CD4-positive, alpha-beta T cell treated with Interleukin-4 for 4 hours (primary cell): ENCODE measurements at places on chromosomes 5 and 9.

DNA sequence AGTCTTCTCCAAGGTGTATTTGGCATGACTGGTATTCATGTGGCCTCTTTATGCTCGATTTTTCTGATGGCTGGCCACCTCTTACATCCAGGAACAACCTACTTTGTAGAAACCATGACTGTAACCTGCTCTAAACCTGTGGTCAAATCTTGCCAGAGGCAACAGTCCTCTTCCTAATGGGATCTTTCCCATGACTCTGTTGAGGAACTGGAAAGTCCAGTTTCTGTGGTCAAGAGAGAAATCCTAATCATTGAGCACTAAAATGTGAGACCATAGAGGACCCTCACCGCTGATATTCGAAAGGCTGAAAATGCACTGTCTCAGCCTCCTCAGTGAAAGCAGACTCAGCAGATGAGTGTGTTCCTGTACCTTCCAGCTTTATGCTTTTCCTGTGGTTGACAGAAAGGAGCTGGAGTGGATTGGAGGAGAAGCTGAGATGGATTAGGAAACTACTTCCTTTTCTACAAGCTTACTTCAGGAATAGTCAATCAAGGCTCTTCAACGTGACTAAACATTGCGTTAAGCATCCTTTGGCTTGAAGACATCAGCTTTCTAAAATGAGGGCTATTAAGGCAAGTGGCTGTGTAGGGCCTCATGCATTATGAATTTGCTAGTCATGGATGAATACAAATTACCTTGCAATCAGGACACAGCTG is 69.7 kb upstream of the DAPK1 start:
- no peak for DNase-seq

DNA sequence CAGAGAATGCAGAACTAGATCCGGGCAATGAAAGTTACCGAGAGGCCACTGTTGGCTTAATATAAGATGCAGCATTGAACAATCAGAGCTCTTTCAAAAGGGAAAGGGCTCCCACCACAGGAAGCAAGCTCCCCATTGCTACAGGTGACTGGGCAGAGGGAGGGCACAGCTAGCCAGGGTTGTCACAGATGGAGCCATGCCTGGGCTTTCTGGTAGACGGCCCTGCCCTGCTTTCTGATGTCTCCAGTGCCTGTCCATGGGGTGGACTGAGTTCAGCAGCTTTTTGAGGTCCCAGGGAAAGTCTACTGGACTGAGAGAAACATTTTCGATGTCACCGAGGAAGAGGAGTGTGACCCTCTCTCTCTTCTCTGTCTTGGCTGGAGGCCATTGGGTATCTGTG is 14.1 kb downstream of the RGS3 start:
- DNase-seq = no peak

GRCh38 chr5:140018096-140018481 is 25.0 kb downstream of the NRG2 start:
- DNase-seq = no peak

DNA sequence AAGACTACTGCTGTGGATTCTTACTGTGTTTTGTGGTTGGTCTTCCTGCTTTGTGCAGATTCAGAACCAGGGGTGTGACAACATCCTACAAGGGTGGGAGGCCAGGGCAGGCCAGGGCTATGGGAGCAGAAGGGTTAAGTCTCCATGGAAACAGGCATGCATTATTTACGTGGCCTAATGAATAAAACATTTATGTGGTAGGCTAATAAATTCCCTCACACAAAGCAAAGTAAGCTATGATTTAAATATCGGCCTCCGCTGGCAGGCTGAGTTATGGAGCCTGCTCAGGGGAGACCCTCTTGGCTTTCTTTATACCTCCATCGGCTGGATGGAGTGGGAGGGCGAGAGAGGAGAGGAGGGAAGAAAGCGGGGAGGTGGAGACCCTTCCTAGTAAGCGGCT is 230.3 kb upstream of the MVB12B start:
- no peak for DNase-seq

- DNase-seq = no peak
Measured at GRCh38 chr9:87673446-87674120, 52.3 kb upstream of the CTSL start.

GRCh38 chr5:134003817-134004625 is 754 bp downstream of the VDAC1 start:
- no peak for DNase-seq

- DNase-seq = peak; percentile 96
Measured at GRCh38 chr9:89604729-89605464, at the start of gene GADD45G. TSS of gene GADD45G (plus strand) at chr9:89605012. CDS start at chr9:89605122, 110 bp downstream.

GRCh38 chr9:107942856-107943255 is 453.3 kb upstream of the KLF4 start:
- no peak for DNase-seq

- no peak for DNase-seq
Measured at GRCh38 chr5:89728750-89729149, 680.8 kb downstream of the CETN3 start.

- peak; percentile 47 for DNase-seq
Measured at GRCh38 chr5:132883261-132883834, 9.9 kb downstream of the LEAP2 start.

DNA sequence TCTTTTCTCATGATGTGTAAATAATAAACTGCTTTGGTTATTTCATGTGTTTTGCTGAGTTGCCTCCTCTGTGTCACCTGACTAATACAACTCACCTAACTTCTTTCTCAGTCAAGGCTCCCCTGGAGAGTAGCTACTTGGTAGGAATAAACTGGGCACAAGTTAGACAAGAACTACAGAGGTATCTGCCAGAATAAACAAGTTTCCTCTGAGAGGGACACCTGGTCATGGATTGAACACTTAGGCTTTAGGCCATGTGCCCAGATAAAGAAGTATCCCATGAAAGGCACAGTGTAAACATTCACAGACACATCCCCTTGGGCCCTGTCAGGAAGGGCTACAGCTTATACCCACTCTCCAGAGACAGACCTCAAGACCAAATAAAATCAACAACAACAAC is 532.5 kb downstream of the KIF4B start:
- DNase-seq = no peak

- DNase-seq = no peak
Measured at GRCh38 chr9:127078988-127079387, 43.4 kb downstream of the ANGPTL2 start.

GRCh38 chr5:53997736-53998627 is 312.4 kb downstream of the ARL15 start:
- no peak for DNase-seq

DNA sequence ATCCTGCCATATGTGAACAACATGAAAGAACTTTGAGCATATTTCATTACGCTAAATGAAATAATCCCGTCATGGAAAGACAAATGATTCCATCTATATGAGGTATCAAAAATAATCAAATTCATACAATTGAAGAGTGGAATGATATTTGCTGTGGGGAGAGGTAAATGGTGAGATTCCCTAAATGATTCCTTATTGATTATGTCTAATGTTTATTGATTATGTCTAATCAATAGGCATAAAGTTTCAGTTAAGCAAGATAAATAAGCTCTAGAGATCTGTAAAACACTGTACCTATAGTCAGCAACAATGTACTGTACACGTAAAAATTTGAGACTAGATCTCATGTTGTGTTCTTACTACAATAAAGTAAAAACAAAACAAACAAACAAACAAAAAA is 85.4 kb upstream of the MEGF10 start:
- no peak for DNase-seq

GRCh38 chr9:18847576-18848275 is 185.3 kb downstream of the SAXO1 start:
- no peak for DNase-seq

GRCh38 chr9:2469681-2470221 is 151.8 kb upstream of the VLDLR start:
- no peak for DNase-seq

GRCh38 chr9:10144355-10144754 is 468.4 kb downstream of the PTPRD start:
- DNase-seq = no peak

DNA sequence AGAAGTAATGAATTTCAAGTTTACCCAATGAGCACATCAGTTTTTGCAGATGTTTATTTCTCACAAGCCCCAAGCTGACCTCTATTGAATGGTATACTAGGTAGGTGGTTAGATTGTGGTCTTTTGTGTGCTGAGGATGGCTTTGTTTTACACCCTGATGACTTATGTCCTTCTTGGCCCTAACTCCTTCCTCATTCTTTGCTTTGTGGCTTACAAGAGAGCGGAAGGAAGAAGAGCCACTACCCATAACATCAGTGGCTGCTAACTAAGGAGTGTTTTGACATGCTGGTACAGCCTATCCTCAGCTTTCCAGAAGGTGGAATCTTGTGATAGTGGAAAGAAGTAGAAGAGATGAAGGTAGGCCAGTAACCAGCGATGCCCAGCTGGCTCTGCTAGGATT is 85.7 kb upstream of the NTRK2 start:
- no peak for DNase-seq

GRCh38 chr5:109964136-109964535 is 274.4 kb downstream of the MAN2A1 start:
- no peak for DNase-seq

DNA sequence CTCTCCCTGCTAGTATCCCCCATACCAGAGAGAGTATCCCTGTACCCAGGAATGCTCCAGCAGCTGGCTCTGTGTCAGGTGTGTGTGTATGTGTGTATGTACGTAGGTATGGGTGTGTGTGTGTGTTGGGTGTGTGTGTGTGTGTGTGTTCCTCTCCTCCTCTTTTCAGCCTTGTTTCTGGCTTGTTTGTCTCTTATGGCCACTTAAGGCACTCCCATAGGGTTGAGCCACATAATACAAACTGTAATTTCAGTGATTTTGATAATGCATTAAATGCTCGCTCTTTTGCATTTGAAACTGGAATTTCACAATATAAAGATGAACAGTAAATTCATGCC is 80.8 kb upstream of the SH3PXD2B start:
- no peak for DNase-seq

- no peak for DNase-seq
Measured at GRCh38 chr9:5871785-5872184, 18.9 kb upstream of the MLANA start.

DNA sequence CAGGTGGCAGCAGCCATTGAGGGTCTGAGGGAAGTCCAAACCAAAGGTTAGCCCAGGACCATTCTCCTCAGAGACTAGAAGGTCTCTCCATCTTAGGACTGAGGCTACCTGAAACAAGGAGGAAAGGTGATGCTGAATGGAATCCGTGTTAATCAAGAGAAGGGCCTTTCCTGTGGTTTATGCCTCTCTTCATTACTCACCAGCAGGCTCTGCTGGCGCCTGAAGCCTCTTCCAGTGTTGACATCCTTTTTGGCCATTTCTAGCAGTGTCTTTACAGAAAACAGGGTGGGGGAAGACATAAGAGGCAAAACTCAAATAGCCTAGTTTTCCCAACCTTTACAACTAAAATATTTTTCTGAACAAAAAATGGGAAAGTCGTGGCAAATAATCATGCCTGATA is 98.0 kb downstream of the ENC1 start:
- no peak for DNase-seq

- no peak for DNase-seq
Measured at GRCh38 chr9:129591916-129592315, 29.0 kb downstream of the C9orf50 start.

GRCh38 chr9:72554221-72554641 is 32.8 kb downstream of the TMC1 start:
- DNase-seq = no peak

DNA sequence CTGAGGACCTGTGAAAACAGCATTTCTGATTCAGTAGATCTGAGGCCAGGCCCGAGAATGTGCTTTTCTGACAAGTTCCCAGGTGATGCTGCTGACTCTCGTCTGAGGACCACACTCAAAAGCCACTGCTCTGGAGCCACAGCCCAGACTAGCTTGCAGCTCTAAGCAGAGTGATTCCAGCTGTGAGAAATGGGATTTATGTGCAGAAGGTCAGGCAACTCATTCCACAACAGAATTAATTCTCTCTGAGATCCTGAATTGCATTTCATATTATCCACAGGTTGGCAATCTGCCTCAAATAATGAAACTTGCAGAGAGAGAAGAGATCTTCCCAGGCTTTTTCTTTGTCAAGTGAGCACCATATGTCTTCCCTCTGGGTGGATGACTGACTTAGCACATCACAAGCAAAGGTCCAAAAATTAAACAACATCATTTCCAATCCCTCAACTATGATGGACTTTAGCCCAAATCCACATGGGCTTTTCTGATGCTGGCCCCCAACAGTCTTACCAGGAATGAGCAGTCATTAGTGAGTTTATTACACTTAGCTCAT is 140.2 kb downstream of the ALDH1A1 start:
- no peak for DNase-seq

- no peak for DNase-seq
Measured at GRCh38 chr5:1018596-1018995, 10.0 kb downstream of the NKD2 start.

GRCh38 chr9:135385793-135386192 is 93.8 kb upstream of the PPP1R26 start:
- DNase-seq = no peak

- DNase-seq = no peak
Measured at GRCh38 chr5:123455640-123456039, 32.4 kb upstream of the CEP120 start.

DNA sequence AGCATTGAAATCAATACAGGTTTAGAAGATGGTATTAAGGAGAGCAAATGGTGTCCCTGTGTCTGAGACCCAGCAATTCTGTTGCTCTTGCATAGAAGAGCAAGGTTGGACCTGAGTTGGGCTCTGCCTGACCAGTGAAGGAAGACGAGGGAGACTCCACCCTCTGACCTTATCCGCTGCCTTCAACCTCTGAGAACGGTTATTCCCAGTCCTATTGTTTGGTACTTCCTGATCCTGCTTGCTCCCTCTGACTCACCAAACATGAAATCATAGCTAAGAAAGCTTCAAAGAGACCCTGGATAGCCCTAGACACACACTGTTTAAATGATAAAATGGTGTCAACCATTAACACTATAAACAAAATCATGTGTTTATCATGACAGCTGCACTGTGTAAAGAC is 218.5 kb downstream of the PLK2 start:
- no peak for DNase-seq
